ENCODE measurements at places on chromosomes 6 and 20.

DNA sequence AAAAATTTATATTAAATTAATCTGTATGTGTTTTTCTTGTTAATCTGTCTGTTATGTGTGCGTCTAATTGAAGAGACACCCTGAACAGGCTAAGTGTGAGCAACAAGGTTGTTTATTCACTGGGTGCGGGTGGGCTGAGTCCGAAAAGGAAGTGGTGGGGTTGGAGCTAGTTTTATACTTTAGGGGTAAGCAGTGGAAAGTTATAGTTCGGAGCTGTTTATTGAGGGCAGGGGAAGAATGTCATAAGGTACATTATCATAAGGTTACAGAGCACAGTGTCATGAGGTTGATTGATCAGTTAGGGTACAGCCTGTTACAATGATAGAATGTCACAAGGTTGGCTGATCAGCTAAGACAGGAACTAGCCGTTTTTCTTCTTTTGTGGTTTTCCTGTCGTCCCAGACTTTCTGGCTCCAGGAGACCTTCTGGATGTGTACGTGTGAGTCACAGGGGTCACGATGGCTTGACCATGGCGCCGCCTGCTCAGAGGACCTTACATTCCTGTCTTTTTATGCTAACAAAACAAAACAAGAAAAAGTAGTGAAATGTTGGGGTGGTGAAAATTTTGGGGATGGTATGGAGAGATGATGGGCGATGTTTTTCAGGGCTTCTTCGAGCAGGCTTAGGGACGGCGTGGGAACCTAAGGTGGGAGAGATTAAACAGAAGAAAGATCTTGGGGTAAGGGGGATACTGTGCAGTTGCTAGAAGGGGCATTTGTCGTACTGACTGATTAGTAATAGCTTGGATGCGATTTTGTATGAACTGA is 754.0 kb upstream of the ADGRB3 start:
- DNase-seq = no peak

- no peak for DNase-seq
These were observed 78.7 kb downstream of the GMDS start for GRCh38 chr6:2166717-2167116.

DNA sequence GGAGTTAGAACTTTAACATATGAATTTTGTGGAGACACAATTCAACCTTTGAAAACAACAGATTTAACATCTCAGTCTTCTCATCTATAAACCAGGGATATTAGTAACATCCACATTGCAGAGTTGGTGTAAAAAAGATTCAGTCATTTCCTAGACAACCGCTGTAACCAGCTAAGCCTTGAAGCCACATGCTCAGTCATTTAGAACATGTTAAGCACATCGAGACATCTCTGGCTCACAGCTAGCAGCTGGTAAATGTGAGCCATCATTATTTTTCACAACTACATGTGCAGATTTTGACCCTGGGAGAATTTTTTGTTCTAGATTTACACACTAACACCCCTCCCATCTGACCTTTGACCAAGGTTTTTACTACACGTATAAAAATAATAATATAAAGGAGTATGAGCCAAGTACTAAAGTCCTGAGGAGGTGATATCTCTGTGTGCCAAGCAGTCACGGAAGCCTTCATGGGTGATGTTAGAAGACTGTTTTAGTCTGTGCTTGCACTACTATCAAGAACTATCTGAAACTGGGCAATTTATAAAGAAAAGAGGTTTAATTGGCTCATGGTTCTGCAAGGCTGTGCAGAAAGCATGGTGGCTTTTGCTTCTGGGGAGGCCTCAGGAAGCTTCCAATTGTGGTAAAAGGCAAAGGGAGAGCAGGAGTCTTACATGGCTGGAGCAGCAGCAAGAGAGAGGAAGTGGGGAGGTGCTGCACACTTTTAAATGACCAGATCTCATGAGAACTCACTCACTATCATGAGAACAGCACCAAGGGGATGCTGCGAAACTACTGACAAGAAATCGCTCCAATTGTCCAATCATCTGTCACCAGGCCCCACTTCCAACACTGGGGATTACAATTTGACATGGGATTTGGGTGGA is 48.7 kb upstream of the IL20RA start:
- DNase-seq = no peak

- no peak for DNase-seq
These were observed 30.7 kb upstream of the TMEM14A start for GRCh38 chr6:52640170-52640569.

DNA sequence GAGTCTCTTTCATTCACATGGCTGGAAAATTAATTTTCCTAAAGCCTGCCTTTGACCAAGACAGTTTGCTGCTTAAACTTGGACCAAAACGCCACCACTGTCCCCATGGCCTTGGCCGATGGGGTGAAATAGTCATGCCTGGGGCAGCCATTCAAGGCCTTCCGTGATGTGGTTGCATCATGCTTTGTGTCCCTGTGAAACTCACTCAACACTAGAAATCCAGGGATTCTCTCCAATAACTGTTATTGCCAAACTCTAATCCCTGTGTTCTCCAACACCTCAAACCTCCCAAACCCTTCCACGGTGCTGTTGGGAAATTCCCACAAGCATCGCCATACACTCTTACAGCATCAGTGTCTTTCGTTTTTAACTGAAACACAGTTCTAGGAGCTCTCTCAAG is 1.4 kb upstream of the TXNDC5 start:
- DNase-seq = no peak

Data from SK-N-SH (cell line).